ENCODE measurements at places on chromosomes 12 and 14. TPM values are rescaled to one million over a fixed set of nuclear protein-coding genes. Genes with fewer than 3 reads are reported as not detected.

The KRT3 gene
- 0.03 TPM for total RNA-seq

The ZCCHC8 gene
- 23.0 TPM for total RNA-seq

The TMEM30B gene
- 0.30 TPM for total RNA-seq

The ITGB7 gene
- 0.58 TPM for total RNA-seq

The WASHC3 gene
- 31.7 TPM for total RNA-seq

The RERGL gene
- total RNA-seq = not detected

The MYG1 gene
- 85.5 TPM for total RNA-seq

The IL22 gene
- total RNA-seq = not detected

The CELA1 gene
- total RNA-seq = not detected

The ARMH4 gene
- 0.46 TPM for total RNA-seq

The TEX52 gene
- total RNA-seq = not detected

The AMHR2 gene
- 0.86 TPM for total RNA-seq

The GZMH gene
- total RNA-seq = not detected

The CCDC175 gene
- not detected for total RNA-seq

The OVCH1 gene
- total RNA-seq = not detected

The NPAS3 gene
- not detected for total RNA-seq

The ADAM21 gene
- not detected for total RNA-seq

The DCP1B gene
- total RNA-seq = 7.3 TPM

The PLEKHG7 gene
- not detected for total RNA-seq

The EGLN3 gene
- 5.3 TPM for total RNA-seq

The AMDHD1 gene
- 3.0 TPM for total RNA-seq

The DNAI7 gene
- total RNA-seq = 0.08 TPM

The KRT73 gene
- not detected for total RNA-seq

The GPRC5A gene
- 290 TPM for total RNA-seq

Measured in A549 treated with Hydrocortisone at 1 μM for 4 hours (cell line).